Activated CD8-positive, alpha-beta memory T cell treated with anti-CD3 and anti-CD28 coated beads for 1 hour (primary cell): ENCODE measurements at places on chromosomes 5 and 9.

GRCh38 chr5:37834542-37835379, 5.1 kb downstream of the GDNF start:
- no peak for DNase-seq

DNA sequence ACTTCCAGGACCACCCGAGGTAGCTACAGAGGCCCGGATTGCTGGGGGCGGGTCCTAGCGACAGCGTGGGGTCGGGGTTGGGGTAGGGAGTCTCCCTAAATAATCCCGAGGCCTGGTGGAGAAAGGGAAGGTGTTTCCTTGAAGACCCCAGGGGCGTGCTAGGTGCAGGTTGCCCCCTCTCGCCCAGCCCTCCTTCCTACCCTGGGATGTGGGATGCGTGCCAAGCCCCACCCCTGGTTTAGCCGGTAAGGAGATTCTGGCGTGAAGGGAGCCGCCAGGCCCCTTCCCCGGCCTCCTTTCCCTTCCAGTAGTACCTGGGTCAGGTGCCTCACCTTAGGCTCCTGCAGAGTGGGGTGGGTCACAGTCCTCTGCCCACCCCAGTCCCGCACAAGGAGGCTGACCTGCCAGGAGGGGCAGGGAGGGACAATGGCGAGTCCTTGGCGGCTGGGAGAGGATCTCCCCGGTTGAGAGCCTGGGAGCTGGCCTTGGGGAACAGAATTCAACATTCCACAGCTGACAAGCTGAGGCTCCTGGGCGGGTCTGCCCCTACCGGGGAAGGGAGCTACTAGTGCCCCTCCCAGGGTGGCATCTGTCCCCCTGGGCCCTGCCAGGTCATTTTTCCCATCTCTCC, 674 bp downstream of the TSPAN17 start:
- DNase-seq = no peak

GRCh38 chr5:154278186-154278585, 87.7 kb downstream of the GALNT10 start:
- DNase-seq = no peak

- no peak for DNase-seq
These were observed 76.2 kb upstream of the ALDH1B1 start for GRCh38 chr9:38316166-38316780.

- no peak for DNase-seq
These were observed 408.3 kb downstream of the MED10 start for GRCh38 chr5:5969942-5970483.

GRCh38 chr5:125326150-125326510, 579.7 kb upstream of the ZNF608 start:
- no peak for DNase-seq

GRCh38 chr9:111366978-111367377, 37.0 kb upstream of the OR2K2 start:
- no peak for DNase-seq

DNA sequence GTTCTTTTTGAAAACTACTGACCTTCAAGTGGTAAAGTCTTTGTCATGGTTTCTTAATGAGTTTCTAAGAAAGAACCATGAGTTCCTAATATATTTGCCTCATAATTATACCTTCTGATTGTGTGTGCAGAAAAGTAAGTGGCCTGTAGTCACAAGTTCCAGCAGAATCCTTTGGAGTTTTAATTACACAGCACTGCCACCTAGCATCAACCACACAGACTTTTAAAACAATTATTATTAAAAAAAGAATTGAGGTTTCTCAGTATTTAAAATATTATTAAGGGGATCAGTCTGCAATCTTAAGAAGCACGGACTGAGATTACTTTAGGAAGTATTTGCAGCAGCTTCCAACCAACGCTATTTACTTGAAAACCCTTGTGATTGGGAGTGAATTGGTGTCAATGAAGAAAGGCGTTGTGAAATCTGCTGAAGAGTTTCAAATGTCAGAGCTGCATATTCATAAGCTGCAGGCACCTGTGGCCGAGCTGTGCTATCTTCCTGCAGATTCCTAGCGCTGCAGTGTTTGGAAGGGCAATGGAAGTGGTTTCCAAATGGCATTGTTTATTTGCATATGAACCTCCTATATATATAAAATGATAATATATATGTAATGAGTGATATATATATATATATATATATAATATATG, 1074.2 kb upstream of the WWC1 start:
- no peak for DNase-seq

DNA sequence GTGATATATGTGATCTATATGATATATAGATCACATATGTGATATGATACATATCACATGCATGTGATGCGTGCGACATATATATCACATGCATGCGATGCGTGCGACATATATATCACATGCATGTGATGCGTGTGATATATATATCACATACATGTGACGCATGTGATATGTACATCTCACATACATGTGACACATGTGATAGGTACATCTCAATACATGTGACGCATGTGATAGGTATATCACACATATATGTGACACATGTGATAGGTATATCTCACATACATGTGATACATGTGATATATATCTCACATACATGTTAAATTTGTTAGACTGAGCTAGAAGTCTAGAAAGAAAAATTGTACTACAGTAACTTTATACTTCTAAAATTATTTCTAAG, 1095.9 kb downstream of the EFNA5 start:
- no peak for DNase-seq

DNA sequence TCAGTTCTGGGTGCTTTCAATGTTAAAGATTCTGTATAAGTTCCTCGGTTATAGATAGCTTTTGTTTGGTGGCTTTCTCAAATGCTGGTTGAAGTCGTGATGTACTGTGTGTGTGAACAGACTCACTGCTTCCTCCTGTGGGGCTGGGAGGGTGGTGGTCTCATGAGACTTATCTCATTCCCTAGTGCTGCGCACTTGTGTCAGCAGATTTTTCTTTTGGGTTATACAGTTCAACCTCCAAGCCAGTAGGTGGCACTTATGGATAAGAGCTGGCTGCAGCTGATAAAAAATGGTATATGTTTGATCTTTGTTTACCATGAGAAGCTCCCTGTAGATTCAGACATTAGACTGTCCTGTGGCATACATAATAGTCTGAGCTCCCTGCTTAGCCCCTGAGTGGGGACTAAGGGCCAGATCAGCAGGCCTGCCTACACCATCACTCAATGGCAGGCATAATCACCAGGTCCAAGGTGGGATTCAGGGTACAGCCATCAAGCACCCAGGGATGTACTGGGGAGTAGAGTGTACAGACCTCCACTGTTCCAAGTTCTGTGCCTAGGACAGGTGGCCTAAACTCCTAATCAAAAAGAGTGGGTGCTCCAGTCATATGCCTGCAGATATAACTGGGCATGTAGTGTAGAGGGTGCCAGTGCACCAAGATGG, 174.2 kb downstream of the OXCT1 start:
- no peak for DNase-seq

DNA sequence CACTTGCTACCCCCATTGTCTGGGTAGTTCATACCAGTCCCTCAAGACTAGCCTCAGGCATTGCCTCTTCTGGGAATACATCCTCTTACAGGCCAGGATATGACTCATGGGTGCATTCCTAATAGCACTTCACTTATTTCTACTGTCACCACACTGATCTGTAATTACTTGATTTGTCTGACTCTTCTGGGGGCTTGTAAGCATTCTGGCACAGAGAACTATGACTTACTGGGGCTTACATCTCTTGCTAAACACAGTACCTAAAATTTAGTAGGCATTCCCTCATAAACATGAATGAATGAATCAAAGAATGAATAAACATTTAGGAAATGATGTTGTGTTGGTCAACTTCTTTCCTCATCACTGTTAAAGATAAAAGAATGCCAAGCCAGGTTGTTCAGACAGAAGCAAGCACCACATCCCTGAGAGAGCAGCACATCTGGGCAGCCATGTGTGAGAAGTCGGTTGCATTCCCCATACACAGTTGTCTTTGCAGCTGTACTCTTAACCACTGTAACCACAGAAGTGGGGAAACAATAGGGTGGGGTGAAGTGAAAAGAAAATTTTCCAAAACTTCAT, 27.6 kb downstream of the IL7R start:
- DNase-seq = no peak

DNA sequence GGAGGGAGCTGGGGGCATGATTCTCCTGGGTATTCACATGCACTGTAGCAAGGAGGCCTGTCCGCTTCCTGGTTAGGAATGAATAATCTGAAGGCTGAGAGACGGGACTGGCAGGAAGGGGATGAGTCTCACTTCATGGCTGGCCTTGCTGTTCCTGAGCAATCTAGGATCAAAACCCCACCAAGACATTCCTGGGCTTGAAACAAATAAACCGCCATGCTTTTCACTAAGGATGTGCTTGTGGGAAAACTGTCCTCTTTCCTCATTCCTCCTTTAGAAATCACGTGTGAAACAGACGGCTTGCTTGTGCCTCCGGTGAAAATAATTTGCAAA, 132.8 kb downstream of the MACROH2A1 start:
- no peak for DNase-seq

- DNase-seq = no peak
These were observed 357.6 kb upstream of the RPS23 start for GRCh38 chr5:82635561-82636288.

DNA sequence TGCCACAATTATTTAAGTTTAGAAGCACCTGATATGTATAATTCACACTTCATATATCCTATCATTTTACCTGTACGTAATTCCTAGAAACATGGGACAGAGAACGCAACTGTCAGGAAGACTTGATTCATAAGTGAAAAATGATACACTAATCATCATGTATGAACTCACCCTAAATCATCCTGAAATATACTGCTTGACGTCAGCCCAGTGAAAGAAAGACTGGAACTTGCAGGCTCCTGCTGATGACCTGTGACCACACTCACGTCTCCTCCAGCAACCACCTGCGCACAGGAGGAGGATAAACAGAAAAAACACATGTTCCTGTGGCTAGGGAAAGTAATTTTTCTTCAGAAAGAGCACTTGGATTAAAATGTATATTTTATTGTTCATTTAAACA, 169.7 kb downstream of the MPDZ start:
- no peak for DNase-seq

DNA sequence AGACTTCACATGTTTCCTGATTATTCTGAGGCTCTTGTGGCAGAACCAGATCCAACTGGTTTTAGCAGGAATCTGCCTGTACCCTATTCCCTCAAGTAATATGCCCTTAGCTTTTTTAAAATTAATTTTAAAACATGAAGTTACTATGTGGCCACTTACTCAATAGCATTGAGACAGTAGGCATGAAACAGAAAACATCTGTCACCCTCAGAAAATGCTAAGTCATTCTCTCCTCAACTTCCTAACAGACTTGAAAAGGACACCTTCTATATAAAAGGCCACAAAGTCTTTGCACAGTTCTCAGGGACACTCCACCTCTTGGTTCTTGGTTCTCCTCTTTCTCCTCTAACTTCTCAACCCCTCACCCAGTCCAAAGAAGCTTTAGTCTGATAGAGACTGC, 277.8 kb downstream of the RAB3C start:
- DNase-seq = no peak

DNA sequence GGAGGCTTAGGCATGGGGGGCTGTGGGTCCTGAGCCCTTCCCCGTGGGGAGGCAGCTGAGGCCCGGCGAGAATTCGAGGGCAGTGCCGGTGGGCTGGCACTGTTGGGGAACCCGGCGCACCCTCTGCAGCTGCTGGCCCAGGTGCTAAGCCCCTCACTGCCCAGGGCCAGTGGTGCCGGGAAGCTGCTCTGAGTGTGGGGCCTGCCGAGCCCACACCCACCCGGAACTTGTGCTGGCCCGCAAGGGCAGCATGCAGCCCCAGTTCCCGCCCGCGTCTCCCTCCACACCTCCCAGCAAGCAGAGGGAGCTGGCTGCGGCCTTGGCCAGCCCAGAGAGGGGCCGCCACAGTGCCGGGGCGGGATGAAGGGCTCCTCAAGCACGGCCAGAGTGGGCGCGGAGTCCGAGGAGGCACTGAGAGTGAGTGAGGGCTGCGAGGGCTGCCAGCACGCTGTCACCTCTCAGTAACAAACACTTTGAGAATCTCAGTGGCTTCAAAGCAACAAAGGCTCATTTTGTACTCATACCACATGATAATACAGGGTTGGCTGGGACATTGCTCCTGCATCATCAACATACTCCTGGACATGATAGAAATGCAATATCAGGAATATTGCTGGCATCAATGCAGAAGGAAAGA, 265.7 kb upstream of the ANKRD55 start:
- DNase-seq = no peak

- no peak for DNase-seq
These were observed 130.8 kb upstream of the FAM120A start for GRCh38 chr9:93320591-93321219.

DNA sequence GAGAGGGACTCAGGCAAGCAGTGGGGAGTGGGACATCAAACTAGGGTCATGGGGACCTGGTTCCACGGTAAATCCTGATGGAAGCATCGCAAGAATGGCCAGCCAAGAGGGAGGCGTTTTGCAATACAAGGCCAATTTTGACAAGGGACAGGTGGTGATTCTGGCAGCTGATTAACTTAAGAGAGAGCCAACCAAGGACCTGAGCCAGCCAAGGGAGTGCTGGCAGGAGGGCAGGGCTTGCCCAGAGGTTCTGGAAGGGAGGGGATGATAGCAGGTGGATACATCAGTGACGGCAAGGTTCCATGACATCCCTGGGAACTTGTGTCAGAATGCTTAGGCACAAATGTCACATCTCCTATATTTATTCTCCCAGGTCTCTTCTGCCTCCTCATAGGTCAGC, 32.8 kb upstream of the PUM3 start:
- DNase-seq = no peak

GRCh38 chr5:59356813-59357380, 536.6 kb downstream of the PDE4D start:
- no peak for DNase-seq

GRCh38 chr9:37715991-37716505, 37.6 kb upstream of the TRMT10B start:
- DNase-seq = no peak
